ENCODE measurements at places on chromosomes 12 and 14.

DNA sequence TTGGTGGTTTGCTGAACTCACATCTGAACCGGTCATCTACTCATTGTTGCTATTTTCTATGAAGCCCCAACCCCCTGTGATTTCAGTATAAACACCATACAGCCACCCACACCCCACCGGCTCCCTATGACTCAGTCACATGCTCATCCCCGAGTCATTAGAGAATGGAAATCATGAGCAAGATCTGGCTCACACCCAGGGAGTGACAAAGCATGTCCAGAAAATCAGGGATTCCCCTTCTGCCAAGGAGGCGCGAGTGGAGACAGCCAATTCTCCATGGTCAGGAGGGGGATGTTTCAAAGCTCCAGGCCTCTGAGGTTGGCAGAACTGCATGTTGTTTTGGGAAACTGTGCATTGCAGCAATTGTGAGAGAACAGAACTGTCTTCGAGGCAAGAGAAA lies 657.5 kb upstream of the TBX3 start:
- ATAC-seq: no peak

- ATAC-seq: no peak
Observed at GRCh38 chr12:54535474-54535873, 13.9 kb upstream of the PDE1B start.

DNA sequence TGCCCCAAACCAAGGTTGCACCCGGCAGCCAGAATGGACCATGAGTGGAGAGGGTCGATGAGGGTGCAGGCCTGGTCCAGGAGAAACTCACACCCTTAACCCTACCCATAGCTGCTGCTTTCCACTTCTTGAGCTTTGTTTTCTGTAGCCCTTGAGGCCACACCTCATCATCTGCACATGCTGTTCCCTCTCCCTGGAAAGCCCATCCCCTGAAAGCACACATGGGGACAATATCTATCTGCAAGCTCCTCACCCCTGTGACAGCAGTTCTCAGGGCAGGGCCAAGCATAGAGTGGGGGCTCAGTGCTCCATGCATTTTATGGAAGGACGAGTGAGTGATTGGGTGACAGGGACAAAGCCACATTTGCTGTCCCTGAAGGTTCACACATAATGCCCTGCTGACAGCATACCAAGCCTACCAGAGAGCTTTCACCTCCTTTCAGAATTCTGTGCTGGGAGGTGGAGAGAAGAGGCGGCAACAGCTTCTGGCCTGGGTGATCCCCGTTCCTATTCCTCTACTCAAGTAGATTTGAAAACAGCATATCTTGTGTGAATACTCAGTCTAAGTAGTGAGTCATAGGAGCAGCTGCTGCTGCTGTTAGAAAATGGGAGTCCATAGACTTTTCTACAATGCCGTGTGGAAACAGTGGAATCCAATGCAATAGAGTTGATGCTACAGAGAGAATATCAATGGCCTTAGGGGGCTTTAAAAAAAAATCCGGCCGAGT lies 44.6 kb downstream of the SRGAP1 start:
- no peak for ATAC-seq

DNA sequence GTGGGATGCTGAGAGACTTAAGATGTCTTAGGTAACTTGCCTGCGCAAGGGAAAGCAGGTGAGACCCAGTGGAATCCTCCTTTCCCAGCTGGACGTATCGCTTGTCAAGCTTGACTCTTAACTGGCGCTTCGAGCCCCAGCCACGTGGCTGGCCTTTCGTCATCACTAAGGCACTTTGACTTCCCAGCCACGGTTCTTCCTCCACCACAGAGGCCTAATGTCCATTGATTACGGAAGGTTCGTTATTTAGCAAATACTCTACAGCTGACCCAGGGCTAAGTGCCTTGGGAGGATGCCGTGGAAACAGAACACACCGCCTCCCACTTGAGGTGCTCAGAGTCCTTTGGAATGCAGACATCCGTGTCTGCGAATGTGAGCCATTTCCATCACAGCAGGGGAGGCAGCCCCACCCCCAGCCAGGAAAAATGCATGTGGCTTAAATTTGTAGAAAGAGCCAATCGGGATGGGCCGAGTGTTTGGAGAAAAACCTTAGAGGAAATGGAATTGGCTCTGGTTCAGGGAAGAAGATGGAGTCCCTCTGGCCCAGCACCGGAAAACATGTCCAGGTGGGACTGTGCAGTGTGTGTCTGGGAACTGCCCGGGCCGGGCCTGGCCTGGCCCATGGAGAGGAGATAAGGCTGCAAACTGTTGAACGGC lies 115.7 kb downstream of the PLXNC1 start:
- ATAC-seq: no peak

DNA sequence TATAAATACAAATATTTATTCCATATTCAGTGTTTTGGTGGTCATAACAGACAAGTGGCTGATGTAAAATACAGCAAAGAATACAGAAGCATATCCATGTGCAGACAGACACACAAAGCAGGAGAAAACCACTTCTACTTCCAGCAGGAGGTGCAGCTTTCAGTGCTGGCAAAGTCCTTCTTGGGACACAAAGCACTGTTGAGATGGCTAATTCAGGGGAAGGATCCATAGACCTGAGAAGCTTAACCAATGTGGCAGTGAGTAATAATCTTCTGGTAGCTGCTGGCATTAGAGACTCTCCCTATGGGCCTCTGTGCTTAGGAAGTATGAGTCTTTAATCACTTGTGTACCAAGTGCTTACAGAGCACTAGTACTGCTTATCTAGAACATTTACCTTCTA lies 26.8 kb downstream of the AMN1 start:
- no peak for ATAC-seq

- no peak for ATAC-seq
Observed at GRCh38 chr12:70535896-70536374, 101.3 kb downstream of the PTPRB start.

DNA sequence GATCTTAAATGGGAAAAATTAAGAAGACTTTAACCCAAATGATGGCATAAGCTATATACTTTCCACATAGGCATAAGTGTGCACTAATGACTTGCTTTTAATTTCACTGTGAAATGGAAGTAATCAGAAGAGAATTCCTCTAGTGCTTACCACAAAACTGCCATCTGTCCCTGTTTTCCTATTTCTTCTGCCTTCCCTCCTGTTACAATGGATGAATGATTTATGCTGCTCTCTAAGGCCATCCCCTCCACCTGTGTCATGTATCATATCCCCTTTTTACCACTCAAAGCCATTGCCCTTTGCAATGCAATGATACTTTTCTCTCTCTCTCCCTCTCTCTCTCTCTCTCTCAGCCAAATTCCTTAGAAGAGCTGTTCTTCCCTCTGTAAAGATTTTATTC lies 109.1 kb downstream of the C12orf50 start:
- no peak for ATAC-seq

DNA sequence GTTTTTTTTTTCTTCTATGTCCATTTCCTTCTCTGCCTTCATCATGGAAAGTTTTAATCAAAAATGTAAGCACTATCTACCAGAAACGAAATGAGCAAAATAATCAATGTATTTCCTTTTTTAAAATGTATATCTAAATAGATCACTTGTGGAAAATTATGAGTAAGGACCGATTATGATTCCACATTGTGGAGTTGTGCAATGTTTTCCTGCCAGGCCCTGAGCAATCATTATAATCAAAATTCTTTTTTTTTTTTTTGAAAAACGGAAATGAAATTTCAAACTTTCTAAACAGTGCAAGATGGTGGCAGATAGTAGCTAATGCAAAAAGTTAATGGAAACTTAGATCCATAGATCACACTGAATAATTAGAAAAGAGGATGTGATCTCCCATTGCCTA lies 1074.6 kb upstream of the TMEM132C start:
- ATAC-seq: no peak

GRCh38 chr14:102772781-102773570 lies 4.3 kb upstream of the TRAF3 start:
- ATAC-seq: no peak

GRCh38 chr12:115396567-115396966 lies 712.6 kb upstream of the TBX3 start:
- no peak for ATAC-seq

- no peak for ATAC-seq
Observed at GRCh38 chr12:22050078-22050477, 4.1 kb downstream of the CMAS start.

DNA sequence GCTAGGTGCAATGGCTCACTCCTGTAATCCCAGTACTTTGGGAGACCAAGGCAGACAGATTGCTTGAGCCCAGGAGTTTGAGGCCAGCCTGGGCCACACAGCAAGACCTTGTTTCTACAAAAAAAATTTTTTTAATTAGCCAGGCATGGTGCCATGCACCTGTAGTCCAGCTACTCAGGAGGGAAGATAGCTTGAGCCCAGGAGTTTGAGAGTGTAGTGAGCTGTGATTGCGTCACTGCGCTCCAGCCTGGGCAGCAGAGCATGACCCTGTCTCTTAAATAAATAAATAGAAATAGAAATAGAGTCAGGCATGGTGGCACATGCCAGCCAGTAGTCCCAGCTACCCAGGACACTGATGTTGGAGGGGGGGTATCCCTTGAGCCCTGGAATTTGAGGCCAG lies 36.7 kb upstream of the CLIP1 start:
- no peak for ATAC-seq

DNA sequence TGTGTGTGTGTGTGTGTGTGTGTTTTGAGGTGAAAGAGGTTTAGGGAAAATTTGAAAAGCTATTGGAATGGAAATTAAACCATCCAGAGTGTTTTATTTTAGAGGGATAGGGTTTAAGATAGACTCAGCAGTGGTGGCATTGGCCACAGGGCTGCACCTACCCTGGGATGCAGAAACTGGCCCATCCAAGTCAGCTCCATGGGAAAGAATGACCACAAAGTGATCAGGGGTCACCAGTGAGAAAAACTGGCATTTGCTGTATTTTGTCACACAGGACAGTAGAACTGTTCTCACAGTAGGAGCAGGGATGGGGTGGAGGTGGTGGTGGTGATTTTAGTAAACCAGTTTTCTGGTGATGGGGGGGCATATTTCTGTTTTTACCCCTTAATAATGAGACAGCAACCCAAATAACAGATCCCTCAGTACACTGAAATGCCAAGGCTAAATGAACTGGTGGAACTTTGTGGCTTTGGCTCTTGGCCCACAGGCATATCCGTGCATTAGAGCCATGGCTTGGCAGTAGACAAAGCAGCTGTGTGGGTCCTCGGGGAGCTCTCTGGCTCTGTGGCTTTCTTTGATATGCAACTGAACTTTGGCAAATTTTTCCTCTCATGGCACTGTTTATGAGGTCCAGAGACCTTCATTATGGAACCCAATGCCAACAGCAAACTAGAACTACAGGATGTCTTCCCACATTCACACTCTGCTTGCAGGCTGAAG lies 348.3 kb downstream of the ZFP36L1 start:
- no peak for ATAC-seq
